ENCODE measurements at places on chromosomes 3 and 15.

DNA sequence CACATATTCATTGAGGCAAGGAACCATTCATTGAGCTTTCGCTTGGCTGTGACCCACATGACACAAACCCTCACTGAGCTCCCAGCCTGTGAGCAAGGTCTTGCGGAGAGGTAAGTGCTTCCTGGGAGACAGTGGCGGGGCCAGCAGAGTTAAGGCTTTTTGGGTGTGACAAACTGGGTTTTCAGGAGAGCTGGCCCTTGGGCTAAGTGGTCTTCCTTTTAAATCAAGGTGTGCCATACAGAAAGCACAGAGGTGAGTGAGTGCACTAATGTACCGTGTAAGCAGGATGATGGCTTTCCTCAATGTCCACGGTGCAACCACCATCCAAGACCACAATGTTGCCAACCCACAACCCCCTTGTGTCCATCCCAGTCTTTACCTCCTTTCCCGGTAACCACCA is 28.6 kb downstream of the POMGNT2 start:
- DNase-seq, result no peak

DNA sequence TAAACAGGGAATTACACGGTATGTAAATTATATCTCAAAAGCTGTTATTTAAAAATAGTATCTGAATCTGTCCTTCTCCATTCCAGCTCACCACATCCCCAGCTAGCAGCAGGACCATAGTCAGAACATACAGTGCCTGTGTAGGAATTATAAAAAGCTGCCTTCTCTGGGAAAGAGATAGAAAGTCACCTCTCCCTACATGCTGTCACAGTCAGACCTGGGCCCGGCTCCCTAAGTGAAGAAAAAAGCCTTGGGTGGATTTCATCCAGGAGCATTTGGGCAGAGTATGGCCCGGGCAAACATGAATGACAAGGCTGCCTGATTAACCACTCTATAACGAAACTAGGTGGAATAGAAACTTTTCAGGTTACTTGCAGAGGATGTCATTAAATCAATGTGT is 144.1 kb downstream of the CNTN3 start:
- no peak for DNase-seq

- no peak for DNase-seq
Observed at GRCh38 chr15:33032053-33032452, 162.5 kb downstream of the FMN1 start.

DNA sequence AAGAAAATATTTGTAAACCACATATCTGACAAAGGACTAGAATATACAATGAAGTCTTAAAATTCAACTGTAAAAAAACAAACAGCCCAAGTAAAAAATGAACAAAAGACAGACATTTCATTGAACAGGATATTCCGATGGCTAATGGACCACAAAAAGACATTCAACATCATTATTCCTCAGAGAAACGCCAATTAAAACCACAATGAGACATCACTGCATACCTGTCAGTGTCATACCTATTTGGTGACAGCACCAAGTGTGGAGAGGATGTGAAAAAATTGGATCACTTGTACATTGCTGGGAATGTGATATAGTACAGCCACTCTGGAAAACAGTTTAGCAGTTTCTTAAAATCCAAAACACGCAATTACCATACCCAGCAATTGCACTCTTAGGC is 29.9 kb upstream of the TJP1 start:
- DNase-seq, result no peak

- no peak for DNase-seq
Observed at GRCh38 chr3:133505813-133506212, 67.7 kb upstream of the CDV3 start.

Measured in left renal pelvis (tissue), 4 donors.